Kidney tubule cell (primary cell): ENCODE measurements at places on chromosomes 5 and 9.

DNA sequence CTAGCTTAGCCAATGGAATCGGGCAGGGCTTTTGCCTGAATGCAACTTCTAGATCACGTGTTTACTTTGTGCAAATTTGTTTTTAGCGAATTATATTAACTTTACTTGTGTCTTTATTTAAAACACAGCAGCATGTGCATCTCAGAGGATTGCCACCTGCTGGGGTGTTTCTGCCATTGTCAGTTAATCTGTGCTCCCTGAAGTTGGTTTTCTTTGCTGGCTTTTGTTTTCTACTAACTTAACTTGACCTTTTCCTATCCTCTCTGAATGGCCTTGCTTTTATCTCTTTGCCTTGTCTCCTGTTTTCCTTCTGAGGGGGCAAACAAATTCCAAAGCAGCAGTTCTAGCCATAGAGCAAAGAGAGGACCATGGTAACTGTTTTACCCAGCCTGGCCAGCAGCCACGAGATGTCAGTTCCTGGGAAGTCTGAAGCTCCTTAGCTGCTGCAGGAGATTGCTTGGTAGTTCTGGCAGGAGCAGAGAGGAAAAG, 67.6 kb downstream of the ARHGEF28 start:
- peak; percentile 35 for DNase-seq

DNA sequence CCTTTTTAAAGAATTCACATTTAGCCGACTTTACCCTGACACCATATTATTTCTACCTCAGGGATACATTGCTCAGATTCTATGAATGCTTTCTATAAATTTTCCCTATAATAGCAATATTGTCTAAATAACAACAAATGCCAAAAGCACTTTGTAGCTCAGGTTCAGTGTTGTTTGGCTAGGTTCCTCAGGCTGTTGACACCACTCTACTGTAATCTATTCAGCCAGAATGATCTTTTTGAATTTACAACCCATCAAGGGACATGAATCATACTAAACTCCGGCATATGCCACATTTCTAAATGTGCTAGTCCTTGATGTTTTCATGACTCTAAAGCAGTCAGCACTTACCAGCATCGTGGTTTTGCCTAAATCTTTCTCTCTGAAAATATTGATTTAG, 641.5 kb upstream of the CDH10 start:
- DNase-seq: no peak

GRCh38 chr5:73826301-73827105, 200.5 kb downstream of the ARHGEF28 start:
- DNase-seq: peak; percentile 75

GRCh38 chr5:13081116-13081515, 863.4 kb downstream of the DNAH5 start:
- no peak for DNase-seq

GRCh38 chr5:103263054-103263453, 4.5 kb downstream of the MACIR start:
- no peak for DNase-seq

GRCh38 chr5:133814152-133814551, 154.3 kb downstream of the C5orf15 start:
- DNase-seq: no peak

GRCh38 chr5:147346006-147346561, 111.3 kb downstream of the STK32A start:
- no peak for DNase-seq

DNA sequence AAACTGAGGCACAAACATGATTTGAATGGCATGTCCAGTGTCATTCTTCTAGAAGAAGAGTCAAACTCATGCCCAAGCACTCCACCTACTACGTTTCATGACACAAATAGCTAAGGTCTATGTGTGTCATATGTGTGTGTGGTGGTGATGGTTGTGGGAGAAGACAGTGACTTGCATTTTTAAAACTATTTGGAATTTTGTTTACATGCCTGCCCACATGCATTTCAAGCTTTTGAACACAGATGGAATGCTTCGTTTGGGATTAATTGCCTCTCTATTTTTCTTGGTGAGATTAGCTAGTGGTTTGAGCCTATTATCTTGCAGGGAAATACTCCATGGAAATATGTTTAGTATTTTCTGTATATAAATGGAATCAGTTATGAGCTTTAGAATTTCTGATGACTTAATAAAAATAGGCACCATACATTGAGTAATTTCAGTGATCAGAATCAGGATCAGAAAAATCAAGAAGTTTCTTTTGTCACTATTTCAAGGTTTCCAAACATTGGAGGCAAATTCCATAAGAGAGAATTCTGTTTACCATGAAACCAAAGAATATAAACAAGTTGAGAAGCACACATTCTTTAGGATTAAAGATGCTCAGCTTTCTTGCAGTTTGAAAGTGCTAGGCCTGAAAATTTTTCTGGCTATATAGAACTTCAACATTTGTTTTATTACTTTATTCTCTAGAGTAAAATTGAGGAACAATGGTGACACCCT, 260.3 kb upstream of the SEMA6A start:
- DNase-seq: no peak

DNA sequence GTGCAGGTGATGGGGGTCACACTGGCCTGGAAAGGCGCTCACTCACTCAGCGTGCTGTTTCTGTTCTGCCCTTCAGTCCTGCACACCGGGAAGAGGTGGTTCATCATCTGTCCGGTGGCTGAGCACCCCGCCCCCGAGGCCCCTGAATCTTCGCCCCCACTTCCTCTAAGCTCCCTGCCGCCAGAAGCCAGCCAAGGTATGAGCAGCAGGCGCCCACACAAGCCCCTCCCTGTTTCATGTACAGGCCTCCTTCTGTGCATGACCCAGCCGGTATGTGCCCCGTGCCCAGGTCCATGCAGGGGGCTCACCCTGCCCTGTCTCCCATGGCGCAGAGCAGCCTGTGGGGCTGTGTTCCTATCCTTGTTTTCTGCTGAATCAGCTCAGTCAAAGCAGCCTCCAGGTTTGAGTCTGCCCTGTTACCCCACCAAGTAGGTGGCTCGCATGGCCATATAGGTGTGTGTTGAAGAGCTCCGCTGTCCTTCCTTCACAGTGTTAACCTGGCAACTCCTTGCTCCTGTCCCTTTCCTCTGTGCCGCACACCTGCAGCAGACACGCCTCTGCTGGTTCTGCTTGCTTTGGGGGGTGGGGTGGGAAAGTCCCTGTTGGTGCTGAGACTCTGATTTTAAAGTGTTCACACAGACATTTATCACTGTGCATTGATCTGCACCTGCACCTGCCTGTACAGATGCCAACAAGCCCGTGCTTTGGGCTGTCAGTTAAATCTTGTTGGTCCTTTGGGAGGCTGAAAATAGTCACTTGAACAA, 84.8 kb downstream of the WNK2 start:
- DNase-seq: no peak

GRCh38 chr5:12193536-12193935, 289.3 kb upstream of the CTNND2 start:
- DNase-seq: no peak

GRCh38 chr5:61167382-61167781, 5.1 kb upstream of the SMIM15 start:
- DNase-seq: peak; percentile 53

DNA sequence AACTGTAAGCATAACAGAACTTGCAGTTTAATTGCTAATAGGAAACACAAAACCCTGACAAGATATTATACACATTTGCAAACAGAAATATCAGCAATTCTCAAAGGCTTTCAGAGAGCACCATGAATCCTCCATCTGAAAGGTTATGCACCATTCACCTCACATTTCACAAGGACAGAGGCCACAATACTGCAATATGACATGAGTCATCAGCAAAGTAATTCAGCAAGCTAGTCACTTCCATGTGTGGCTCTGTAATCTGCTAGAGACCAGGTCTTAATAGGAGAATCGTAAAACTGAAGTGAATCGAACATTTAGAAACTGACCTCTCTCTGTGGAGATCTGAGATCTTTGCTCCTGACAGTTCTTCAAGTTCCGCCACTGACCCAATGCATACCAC, 28.3 kb downstream of the IARS1 start:
- DNase-seq: peak; percentile 62

DNA sequence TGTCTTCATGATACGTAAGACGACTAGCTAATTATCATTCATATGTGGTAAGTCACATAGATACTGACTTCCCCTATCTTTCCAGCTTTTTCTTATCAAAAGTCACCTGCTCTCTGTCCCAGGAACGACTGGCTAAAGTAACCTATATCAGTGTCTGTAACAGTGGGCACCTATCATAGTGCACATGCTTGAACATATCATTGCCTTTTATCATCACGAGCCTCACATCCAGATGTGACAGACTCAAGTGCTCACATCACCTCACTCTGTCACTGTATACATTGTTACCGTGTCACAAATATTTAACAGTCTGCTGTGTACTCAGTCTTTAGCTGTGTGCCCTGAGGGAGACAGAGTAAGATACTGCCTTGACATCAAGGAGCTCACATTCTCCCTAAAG, 125.4 kb upstream of the CCDC152 start:
- no peak for DNase-seq

GRCh38 chr9:104969116-104969515, 41.2 kb upstream of the ABCA1 start:
- no peak for DNase-seq

- no peak for DNase-seq
These were observed 93.9 kb upstream of the NEK6 start for GRCh38 chr9:124163760-124164255.

GRCh38 chr5:73633060-73633459, 7.1 kb downstream of the ARHGEF28 start:
- no peak for DNase-seq

DNA sequence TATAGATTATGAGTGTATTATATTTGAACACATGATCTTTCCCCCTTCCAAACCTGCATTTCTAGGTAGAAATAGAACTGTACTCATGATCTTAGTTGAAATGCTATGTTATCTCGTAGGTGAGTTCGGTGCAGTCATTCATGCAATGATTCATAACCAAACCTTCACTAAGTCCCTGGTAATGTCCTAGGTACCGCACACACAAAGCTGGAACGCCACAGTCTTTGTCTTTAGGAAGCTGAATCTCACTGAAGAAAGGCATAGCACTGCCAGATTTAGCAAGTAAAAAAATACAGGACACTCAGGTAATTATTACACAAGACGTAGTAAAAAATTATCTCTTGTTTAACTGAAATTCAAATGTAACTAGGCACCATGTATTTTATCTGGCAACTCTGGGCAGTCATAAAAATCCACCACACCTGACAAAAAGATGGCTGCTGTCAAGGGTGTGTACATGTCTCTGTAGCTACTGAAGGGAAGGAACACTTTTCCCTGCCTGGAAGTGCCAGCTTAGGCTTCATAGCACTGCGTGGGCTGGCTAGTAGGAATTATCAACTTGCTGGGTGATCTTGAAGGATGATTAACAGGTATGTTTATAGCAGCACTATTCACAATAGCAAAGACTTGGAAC, 28.0 kb upstream of the TXN start:
- peak; percentile 77 for DNase-seq

DNA sequence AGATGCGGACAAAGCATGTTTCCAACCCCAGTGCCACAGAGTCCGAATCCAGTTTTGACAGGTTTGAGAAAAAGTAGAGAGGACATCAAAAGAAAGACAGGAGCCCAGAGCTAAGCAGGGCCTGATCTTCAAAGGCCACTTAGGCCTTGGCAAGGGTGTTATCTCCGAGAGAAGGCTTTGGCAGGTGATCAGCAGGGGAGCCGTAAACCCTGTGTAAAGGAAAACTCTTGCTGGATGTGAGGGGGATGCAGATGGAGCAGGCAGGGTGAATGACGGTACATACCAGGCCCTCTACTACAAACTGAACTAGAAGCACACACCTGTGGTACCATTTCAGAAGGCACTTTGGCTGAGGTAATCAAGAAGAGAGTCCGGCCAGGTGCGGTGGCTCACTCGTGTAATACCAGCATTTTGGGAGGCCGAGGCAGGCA, 1.4 kb upstream of the HNRNPH1 start:
- DNase-seq: no peak

DNA sequence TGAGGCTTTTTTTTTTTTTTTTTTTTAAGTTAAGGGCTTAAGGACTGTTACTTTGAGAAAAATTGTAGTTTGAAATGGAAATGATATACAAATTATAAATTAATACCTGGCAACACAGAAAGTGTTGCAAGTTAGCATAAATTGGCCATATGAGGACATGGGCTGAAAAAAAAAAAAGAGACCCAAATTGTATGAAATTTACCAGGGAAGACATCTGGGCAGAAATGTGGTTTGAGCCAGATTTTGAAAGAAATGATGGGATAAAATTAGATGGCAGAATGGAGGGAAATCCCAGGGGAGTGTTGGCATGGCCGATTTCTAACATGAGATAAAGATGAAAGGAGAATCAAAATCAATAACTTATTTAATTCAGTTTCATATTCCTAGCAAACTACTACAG, 472.1 kb downstream of the CTNND2 start:
- DNase-seq: no peak

- no peak for DNase-seq
These were observed 212.9 kb downstream of the MAT2B start for GRCh38 chr5:163718272-163718671.

DNA sequence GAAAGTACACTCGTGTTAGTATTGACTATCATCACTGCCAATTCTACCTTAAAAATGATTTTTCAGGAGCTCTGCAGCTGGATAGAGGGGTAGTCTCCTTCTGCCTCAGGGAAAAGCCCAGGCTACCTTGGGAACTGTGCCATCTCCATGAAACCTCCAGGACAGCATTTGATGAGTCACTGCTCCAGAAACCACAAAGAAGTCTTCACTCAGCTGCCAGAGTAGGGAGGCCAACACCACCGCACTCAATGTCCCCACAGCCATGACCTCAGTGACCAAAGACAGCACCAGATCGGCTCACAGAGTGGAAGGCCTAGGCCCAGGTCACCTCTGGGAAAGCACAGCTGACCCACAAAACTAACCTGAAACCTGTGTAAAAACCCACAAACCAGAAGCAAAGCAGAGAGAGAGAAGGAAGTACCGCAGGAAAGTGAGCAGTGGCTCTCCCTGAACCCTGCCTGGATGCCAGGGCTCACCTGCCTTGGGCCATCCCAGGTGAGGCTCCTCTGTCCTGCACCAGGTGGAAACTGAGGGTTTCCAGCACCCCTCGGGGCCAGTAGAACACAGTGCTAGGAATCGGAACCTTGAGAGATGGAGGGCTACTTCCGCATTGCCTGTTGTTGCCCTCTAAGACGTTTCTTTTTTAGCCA, 30.0 kb downstream of the S1PR3 start:
- peak; percentile 92 for DNase-seq

GRCh38 chr9:99773468-99774138, 48.1 kb upstream of the NR4A3 start:
- DNase-seq: no peak

- DNase-seq: no peak
These were observed 392.1 kb downstream of the DNAH5 start for GRCh38 chr5:13552361-13552760.

DNA sequence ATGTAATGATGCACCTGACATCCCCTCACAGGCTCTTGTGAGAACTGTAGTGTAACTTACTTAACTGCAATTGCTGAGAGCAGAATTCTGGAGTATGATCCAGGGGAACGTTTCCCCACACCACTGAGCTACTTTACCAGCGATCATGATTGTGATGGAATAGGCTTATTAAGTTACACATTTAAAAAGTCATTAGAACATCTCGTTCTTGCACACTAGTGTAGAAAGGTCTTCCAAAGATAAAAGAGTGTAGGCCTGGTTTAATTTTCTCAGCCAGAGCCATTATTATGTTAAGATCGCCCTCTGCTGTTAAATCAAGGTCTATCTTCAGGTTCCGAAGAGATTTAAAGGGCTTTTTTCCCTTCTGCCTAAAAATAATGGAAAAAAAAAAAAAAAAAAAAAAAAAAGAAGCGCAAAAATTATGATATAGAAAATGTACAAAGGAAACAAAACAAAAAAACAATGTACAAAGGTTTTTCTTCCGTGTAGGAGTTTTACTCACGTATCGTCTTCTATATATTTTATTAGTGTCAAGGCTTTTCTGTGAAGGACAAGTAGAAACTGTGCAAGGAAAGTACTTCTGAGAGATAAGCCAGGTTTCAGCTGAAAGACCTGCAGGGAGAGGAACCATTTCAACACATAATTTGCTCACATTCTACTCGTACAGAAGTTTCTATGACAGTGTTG, 18.6 kb upstream of the MOB3B start:
- DNase-seq: peak; percentile 48
